ENCODE measurements at places on chromosomes 1 and 21. TPM values are rescaled to one million over a fixed set of nuclear protein-coding genes. Genes with fewer than 3 reads are reported as not detected.

PCP4 gene
- not detected for total RNA-seq

EDARADD gene
- not detected for total RNA-seq

ARHGAP30 gene
- 0.46 TPM for total RNA-seq

CLDN14 gene
- not detected for total RNA-seq

CYP4B1 gene
- 3.1 TPM for total RNA-seq

SFN gene
- total RNA-seq: 326 TPM

FMOD gene
- not detected for total RNA-seq

C1orf141 gene
- not detected for total RNA-seq

ITGB2 gene
- 6.0 TPM for total RNA-seq

RASSF5 gene
- 17.6 TPM for total RNA-seq

FGR gene
- total RNA-seq: not detected

LORICRIN gene
- total RNA-seq: not detected

DNA sequence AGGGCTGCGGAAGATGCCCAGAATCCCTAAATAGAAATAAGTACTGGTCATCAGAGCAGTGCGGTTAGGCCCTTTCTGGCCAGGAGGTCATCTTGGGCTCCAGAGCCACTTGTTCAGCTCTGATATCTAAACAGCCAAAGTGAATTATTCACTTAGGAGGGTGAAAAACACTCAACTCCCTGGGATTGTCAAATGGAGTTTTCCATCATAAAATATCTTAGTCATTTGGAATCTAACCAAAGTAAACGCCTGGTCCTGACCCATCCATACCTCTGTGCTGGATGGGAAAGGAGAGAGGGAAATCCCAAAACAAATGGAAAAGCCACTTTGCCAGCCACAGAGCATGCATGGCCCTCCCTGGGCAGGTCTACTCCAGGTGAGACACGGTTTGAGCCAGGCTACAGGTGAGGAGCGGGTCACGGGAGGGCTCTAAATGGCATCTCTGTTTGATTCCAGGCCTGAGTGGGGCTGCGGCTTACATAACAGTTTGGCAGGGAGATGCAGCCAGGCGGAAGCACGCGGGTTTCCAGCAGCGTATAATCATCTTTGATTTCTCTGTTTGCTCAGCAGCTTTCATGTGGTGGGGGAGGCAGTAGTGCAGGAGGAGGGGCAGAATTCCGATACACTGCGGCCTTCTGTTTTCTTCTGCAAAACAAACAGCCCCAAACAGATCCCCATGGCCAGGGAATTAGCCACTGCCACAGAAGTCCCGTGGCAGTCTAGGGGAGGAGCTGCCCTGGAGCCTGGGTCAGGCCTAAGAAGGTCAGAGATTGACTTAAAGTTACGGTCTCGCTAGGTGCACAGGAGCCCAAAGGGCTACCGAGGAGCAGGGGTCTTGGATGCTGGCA, 59.1 kb upstream of the ZNF648 start:
- no peak overlapping the region for H3K4me3 ChIP-seq
- H3K36me3 ChIP-seq: no peaks in the 10 kb centered on the region
- H3K4me1 ChIP-seq: 0 out of 2 replicates have a peak, but pooled peaks cover 7% of the 10 kb centered on the region

- H3K27me3 ChIP-seq: no peaks in the 10 kb centered on the region
- peaks cover 75% of the 10 kb centered on the region for H3K4me1 ChIP-seq
- no peaks in the 10 kb centered on the region for H3K36me3 ChIP-seq
- peak; percentile 71 for DNase-seq
Observed at GRCh38 chr1:116916002-116916401, 6.3 kb downstream of the PTGFRN start.

DNA sequence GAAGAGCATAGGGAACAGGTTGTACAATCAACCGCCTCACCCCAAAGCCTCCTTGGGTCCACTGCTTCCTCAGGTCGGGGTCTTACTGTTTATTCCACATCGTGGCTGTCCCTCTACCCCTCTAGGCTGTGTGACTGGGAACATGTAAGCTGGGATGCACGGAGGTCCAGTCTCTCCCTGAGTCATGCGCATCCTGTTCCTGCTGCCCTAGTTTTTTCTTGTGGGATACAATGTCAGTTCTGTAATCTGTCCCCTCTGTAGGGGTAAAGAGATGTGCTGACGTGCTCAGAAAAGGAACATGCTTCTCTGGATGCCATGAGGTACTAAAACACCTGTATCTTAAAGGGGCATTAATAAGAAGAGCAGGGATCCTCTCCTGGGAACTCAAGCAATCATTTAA, 66.2 kb downstream of the SLC45A1 start:
- no peaks in the 10 kb centered on the region for H3K36me3 ChIP-seq
- no peak overlapping the region for H3K4me3 ChIP-seq
- DNase-seq: no peak
- H3K27ac ChIP-seq: no peak overlapping the region

- H3K27ac ChIP-seq: no peak overlapping the region
- H3K4me3 ChIP-seq: no peak overlapping the region
- no peaks in the 10 kb centered on the region for H3K27me3 ChIP-seq
- no peak for DNase-seq
Observed at GRCh38 chr1:211511947-211512346, 20.0 kb upstream of the RD3 start.

DNA sequence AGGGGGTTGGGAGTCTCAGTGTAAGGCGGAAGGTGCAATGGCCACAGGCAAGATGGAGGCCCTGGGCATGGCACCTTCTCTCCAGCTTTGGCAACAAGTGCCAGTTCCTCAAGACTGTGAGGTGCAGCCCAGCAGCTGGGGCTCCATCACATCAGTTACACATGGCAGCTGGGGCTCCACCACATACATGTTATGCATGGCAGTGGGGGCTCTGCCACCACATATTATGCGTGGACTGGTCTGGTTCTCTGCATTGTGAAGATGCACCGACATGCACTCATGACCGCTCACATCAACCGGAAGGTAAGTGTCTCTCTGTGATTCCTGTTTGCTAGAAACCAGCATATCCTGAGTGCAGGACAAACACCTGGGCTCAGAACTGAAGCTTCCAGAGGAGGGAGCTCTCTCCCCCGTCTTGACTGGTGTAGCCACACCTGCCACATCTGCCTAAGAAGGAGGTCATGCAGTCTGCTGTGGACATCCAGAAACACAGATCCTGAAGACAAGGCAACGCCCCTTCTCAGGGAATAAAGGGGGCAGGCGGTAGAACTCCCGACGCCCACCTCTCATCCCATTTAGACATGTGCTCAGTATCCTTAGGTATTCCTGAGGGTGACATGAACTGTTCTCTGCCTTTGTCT, 104.1 kb upstream of the TMPRSS2 start:
- H3K4me3 ChIP-seq: peak overlapping the region; percentile 18
- peak overlapping the region; percentile 86 for H3K27ac ChIP-seq
- no peaks in the 10 kb centered on the region for H3K27me3 ChIP-seq
- H3K4me1 ChIP-seq: peaks cover 52% of the 10 kb centered on the region

DNA sequence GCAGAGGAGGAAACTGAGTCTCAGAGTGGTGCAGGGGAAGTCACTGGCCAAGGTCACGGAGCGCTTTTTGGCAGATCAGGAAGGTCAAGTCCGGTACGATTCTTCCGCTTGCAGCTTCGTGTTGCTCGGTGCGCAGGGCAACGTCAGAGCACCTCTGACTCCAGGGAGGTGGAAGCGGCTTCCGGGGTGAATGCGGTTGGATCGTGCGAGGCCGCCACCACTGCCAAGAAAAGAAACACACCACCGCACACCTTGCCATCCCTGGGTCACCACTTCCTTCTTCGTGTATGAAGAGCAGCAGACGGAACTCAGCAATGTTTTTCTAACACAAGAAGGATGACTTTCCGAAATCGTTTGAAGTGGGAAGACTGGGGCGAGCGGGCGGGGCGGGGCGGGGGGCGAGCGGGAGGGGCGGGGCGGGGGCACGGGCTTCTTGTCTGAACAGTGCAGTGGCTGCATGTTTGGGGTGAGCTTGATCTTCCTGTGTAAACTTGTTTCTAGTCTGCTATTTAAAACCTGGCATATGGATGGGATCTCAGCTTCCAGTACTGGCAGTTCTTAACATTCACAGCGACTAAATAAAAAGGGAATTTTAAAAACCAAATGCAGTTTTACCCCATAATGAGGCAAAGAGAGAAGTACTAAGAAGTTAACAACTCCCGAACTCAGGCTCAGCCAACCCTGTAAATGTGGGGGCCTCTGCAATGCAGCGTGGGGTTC, 300.0 kb downstream of the RRAGC start:
- H3K27me3 ChIP-seq: peaks cover 95% of the 10 kb centered on the region
- H3K27ac ChIP-seq: no peak overlapping the region
- H3K36me3 ChIP-seq: no peaks in the 10 kb centered on the region
- no peak for DNase-seq
- no peaks in the 10 kb centered on the region for H3K4me1 ChIP-seq
- no peak overlapping the region for H3K4me3 ChIP-seq

DNA sequence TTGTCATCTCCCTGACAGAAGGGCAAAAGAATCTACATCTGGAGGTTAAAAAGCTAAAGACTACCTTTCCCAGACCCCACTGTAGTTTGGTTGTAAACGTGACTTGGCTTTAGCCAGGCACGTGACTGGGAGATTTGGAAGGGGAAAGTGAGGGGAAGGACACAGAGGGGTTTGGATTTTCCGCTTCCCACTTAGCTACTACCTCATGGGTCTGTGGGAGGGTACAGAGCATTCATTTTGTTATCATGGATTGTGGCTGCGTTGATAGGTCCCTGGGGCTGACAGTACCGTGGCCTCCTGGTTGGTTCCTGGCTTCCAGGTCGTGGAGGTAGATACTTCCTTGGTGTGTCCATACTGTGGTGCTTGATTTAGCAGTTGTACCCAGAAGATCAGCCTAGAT, 2.6 kb downstream of the CHD1L start:
- no peaks in the 10 kb centered on the region for H3K27me3 ChIP-seq
- H3K4me1 ChIP-seq: peaks cover 27% of the 10 kb centered on the region
- 0 out of 2 replicates have a peak, but pooled peaks cover 4% of the 10 kb centered on the region for H3K36me3 ChIP-seq
- no peak for DNase-seq
- no peak overlapping the region for H3K27ac ChIP-seq

- H3K27ac ChIP-seq: no peak overlapping the region
- no peaks in the 10 kb centered on the region for H3K4me1 ChIP-seq
- no peaks in the 10 kb centered on the region for H3K36me3 ChIP-seq
- H3K4me3 ChIP-seq: no peak overlapping the region
- no peak for DNase-seq
Observed at GRCh38 chr1:109131800-109132199, 17.9 kb downstream of the ELAPOR1 start.

DNA sequence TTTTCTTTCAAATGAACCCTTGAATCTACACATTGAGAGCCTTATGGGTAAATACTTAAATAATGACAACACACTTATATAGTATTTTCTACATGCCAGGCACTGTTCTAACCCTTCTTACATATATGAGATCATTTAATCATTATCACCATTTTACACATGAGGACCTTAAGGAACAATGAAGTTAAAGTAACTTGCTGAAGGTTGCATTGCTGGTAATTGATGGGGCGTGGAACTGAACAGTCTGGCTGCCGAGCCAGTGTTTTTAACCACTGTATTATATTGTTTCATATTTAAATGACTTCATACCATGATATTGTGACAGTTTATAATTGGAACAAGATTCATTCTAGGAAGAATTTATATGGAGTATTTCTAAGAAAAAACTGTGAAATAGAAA, 111.9 kb upstream of the TENT5C start:
- no peak overlapping the region for H3K27ac ChIP-seq

- H3K36me3 ChIP-seq: peaks cover 62% of the 10 kb centered on the region
- no peak overlapping the region for H3K4me3 ChIP-seq
- peaks cover 48% of the 10 kb centered on the region for H3K4me1 ChIP-seq
- H3K27ac ChIP-seq: peak overlapping the region; percentile 48
- H3K27me3 ChIP-seq: no peaks in the 10 kb centered on the region
- DNase-seq: no peak
Observed at GRCh38 chr1:8011923-8012858, 13.9 kb downstream of the ERRFI1 start.

DNA sequence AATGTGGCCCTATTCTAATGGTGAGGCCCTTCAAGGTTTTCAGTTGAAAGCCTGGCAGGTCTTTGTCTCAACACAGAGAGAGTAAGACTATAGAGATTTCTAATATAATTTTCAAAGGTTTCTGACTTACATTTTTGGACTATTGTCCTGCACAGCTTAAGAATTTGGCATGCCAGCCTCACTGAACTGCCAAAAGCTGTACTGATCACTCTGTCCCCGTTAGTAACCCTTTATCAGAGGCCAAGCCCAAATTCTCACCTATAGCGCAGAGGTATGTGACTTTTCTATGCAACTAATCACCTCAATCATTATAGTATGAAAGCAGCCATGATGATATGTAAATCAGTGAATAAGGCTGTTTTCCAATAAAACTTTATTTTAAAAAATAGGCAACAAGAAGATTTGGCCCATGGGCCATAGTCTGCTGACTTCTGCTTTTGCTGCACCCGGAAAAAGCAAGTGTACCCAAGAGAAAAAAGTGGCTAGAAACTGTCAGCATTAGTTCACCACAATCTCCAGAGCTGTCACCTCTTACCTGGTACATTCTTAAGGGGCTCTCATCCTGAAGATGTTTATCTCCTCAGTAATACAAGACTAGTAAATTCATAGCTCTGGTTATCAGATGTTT, 85.4 kb downstream of the PIGK start:
- H3K36me3 ChIP-seq: no peaks in the 10 kb centered on the region
- no peaks in the 10 kb centered on the region for H3K27me3 ChIP-seq
- no peak overlapping the region for H3K27ac ChIP-seq
- no peak for DNase-seq

- H3K4me1 ChIP-seq: no peaks in the 10 kb centered on the region
- H3K27me3 ChIP-seq: no peaks in the 10 kb centered on the region
- H3K4me3 ChIP-seq: no peak overlapping the region
- DNase-seq: no peak
- no peaks in the 10 kb centered on the region for H3K36me3 ChIP-seq
- no peak overlapping the region for H3K27ac ChIP-seq
Observed at GRCh38 chr21:25501996-25502665, 105.2 kb downstream of the MRPL39 start.

- H3K4me1 ChIP-seq: peaks cover 3% of the 10 kb centered on the region
- peak; percentile 46 for DNase-seq
- H3K27ac ChIP-seq: no peak overlapping the region
- no peaks in the 10 kb centered on the region for H3K27me3 ChIP-seq
Observed at GRCh38 chr1:9705337-9706093, 54.0 kb downstream of the PIK3CD start.

- H3K4me3 ChIP-seq: no peak overlapping the region
- no peaks in the 10 kb centered on the region for H3K4me1 ChIP-seq
- no peak overlapping the region for H3K27ac ChIP-seq
- H3K36me3 ChIP-seq: no peaks in the 10 kb centered on the region
- no peak for DNase-seq
Observed at GRCh38 chr21:37088186-37088735, 15.2 kb downstream of the TTC3 start.
